ENCODE measurements at places on chromosomes 2 and 18. TPM values are rescaled to one million over a fixed set of nuclear protein-coding genes. Genes with fewer than 3 reads are reported as not detected.

GRCh38 chr18:65091744-65092329, 659.0 kb upstream of the CDH7 start:
- no peaks in the 10 kb centered on the region for H3K27me3 ChIP-seq
- H3K36me3 ChIP-seq, result no peaks in the 10 kb centered on the region
- no peak overlapping the region for H3K27ac ChIP-seq
- H3K4me3 ChIP-seq, result no peak overlapping the region
- H3K4me1 ChIP-seq, result no peaks in the 10 kb centered on the region
- DNase-seq, result peak; percentile 57

The PNO1 gene
- polyA plus RNA-seq, result 25.5 TPM

- no peaks in the 10 kb centered on the region for H3K4me1 ChIP-seq
- no peak for DNase-seq
- H3K36me3 ChIP-seq, result no peaks in the 10 kb centered on the region
- H3K4me3 ChIP-seq, result no peak overlapping the region
Measured at GRCh38 chr2:65782996-65783650, 350.7 kb upstream of the SPRED2 start.

- no peak overlapping the region for H3K4me3 ChIP-seq
- no peaks in the 10 kb centered on the region for H3K36me3 ChIP-seq
- DNase-seq, result no peak
- no peaks in the 10 kb centered on the region for H3K4me1 ChIP-seq
- no peaks in the 10 kb centered on the region for H3K27me3 ChIP-seq
- H3K27ac ChIP-seq, result no peak overlapping the region
Measured at GRCh38 chr2:4604767-4605166, 901.4 kb downstream of the DCDC2C start.

The DQX1 gene
- not detected for polyA plus RNA-seq

- H3K27me3 ChIP-seq, result no peaks in the 10 kb centered on the region
- no peaks in the 10 kb centered on the region for H3K36me3 ChIP-seq
- H3K4me1 ChIP-seq, result no peaks in the 10 kb centered on the region
- no peak overlapping the region for H3K27ac ChIP-seq
Measured at GRCh38 chr2:174952607-174953006, 52.6 kb downstream of the CHN1 start.

The XPO1 gene
- 89.4 TPM for polyA plus RNA-seq

DNA sequence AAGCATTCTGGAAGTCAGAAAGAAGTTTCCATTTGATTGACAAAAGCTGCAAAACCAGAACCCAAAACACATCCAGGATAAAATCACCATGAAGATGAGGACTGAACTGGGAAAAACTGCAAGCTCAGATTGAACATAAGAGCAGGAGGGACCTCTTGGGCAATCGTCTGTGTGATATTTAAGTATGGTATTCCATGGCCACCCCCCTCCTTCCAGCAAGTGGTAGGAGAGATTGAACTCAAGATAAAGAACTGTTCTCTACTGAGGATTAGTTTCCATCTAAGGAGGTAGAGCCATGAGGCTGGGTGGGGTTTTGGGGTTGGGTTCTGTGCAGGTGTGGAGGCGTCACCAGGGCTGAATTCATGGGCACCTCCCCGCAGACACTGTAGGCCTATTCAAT, 251.1 kb downstream of the NCKAP5 start:
- H3K4me3 ChIP-seq, result no peak overlapping the region
- no peak overlapping the region for H3K27ac ChIP-seq
- H3K36me3 ChIP-seq, result no peaks in the 10 kb centered on the region
- H3K27me3 ChIP-seq, result no peaks in the 10 kb centered on the region

The LOXHD1 gene
- 0.08 TPM for polyA plus RNA-seq

DNA sequence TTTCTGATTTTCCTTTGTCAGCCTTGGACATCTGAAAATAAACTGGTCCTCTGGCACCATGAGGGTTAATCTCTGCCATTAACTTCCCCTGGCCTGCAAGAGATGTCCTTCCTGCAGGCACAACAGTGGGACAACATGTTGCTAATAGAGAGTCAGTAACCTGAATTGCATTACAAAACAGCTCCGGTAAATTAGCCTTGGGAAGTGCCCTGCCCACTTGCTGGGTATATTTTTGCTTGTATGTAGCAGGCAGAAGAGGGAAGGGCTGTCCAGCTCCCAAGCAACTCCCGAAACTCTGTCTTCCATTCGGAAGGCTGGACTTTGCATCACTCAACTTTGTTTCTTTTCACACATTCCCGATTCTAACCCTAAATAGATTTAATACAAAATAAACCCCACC, 104.4 kb upstream of the ATP8B1 start:
- no peaks in the 10 kb centered on the region for H3K4me1 ChIP-seq
- H3K36me3 ChIP-seq, result no peaks in the 10 kb centered on the region
- DNase-seq, result peak; percentile 21
- no peaks in the 10 kb centered on the region for H3K27me3 ChIP-seq
- H3K4me3 ChIP-seq, result no peak overlapping the region

- no peak overlapping the region for H3K27ac ChIP-seq
- H3K27me3 ChIP-seq, result no peaks in the 10 kb centered on the region
- no peak overlapping the region for H3K4me3 ChIP-seq
- H3K36me3 ChIP-seq, result no peaks in the 10 kb centered on the region
- DNase-seq, result no peak
Measured at GRCh38 chr2:233217892-233218377, 33.5 kb upstream of the ATG16L1 start.

- H3K27me3 ChIP-seq, result no peaks in the 10 kb centered on the region
- no peak overlapping the region for H3K4me3 ChIP-seq
- H3K36me3 ChIP-seq, result no peaks in the 10 kb centered on the region
- H3K4me1 ChIP-seq, result no peaks in the 10 kb centered on the region
- no peak overlapping the region for H3K27ac ChIP-seq
Measured at GRCh38 chr2:68367953-68368653, 3.0 kb downstream of the PLEK start.

- DNase-seq, result no peak
- H3K36me3 ChIP-seq, result no peaks in the 10 kb centered on the region
- no peak overlapping the region for H3K4me3 ChIP-seq
- no peak overlapping the region for H3K27ac ChIP-seq
- H3K27me3 ChIP-seq, result no peaks in the 10 kb centered on the region
- no peaks in the 10 kb centered on the region for H3K4me1 ChIP-seq
Measured at GRCh38 chr2:218434456-218434855, 15.5 kb downstream of the VIL1 start.

The DSC2 gene
- 0.91 TPM for polyA plus RNA-seq

- no peaks in the 10 kb centered on the region for H3K27me3 ChIP-seq
- no peak for DNase-seq
- no peaks in the 10 kb centered on the region for H3K36me3 ChIP-seq
- no peaks in the 10 kb centered on the region for H3K4me1 ChIP-seq
- H3K4me3 ChIP-seq, result no peak overlapping the region
Measured at GRCh38 chr18:21452796-21453510, 147.6 kb downstream of the ESCO1 start.

DNA sequence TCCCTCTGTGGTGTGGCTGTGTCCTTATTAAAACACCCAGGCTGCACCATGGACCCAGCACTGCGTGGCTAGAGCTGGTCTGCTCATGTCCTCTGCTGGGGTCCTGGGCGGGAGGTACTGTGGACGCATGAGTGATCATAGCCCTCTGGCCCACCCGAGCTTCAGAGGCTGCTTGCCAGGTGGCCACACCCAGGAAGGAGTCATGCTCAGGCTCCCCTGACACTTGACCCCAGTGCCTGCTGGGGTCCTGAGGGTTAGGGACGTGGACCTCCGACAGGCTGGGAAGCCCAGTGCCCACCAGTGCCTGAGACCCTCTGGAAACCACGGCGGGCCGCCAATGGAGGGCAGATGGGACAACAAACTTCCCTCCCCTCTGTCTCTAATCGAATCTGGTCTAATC, 66.3 kb upstream of the HS6ST1 start:
- H3K27ac ChIP-seq, result no peak overlapping the region
- no peak overlapping the region for H3K4me3 ChIP-seq
- DNase-seq, result no peak
- no peaks in the 10 kb centered on the region for H3K4me1 ChIP-seq
- H3K27me3 ChIP-seq, result no peaks in the 10 kb centered on the region
- H3K36me3 ChIP-seq, result no peaks in the 10 kb centered on the region

The TLK1 gene
- polyA plus RNA-seq, result 16.5 TPM

GRCh38 chr2:178819147-178819875, 12.1 kb upstream of the TTN start:
- no peaks in the 10 kb centered on the region for H3K36me3 ChIP-seq
- no peaks in the 10 kb centered on the region for H3K27me3 ChIP-seq
- H3K4me1 ChIP-seq, result peaks cover 6% of the 10 kb centered on the region
- H3K4me3 ChIP-seq, result no peak overlapping the region
- no peak for DNase-seq
- no peak overlapping the region for H3K27ac ChIP-seq

- no peak overlapping the region for H3K27ac ChIP-seq
- H3K27me3 ChIP-seq, result no peaks in the 10 kb centered on the region
- H3K36me3 ChIP-seq, result no peaks in the 10 kb centered on the region
- no peaks in the 10 kb centered on the region for H3K4me1 ChIP-seq
Measured at GRCh38 chr18:32803568-32803967, 30.7 kb upstream of the KLHL14 start.

The CIB4 gene
- 5.3 TPM for polyA plus RNA-seq

GRCh38 chr2:40265602-40266001, 186.3 kb downstream of the SLC8A1 start:
- no peak overlapping the region for H3K4me3 ChIP-seq
- no peak for DNase-seq
- H3K36me3 ChIP-seq, result no peaks in the 10 kb centered on the region
- H3K27ac ChIP-seq, result no peak overlapping the region
- peaks cover 5% of the 10 kb centered on the region for H3K4me1 ChIP-seq

DNA sequence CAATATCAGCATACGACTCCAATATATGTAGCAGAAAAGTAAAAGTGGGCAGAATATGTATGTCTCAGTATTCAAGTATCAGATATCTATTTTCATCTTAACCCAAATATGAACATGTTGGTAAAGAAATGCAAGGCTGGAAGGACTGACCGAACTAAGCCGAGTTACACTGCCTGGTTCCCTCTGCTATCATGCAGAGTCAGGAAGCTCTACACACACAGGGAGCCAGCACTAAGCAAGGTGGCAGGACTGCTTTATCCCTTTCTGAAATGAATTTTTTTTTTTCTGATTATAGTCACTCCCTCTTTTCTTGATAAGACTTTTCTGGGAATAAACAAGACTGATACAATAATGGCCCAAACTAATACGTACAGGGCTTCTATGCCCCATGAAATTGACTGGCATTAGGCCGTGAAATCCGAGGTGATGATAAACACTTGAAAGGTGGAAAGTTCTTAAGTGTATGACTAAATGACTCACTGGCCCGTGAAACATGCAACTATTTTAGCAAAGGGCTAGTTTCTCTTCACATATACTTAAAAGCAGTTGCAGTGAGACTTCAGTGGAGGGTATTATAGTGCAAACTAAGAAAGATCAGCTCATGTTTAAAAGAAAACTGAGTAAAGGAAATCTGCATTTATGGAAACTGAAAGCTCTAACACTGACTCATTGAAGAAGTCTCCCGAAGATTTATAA, 14.9 kb downstream of the DPP4 start:
- H3K27me3 ChIP-seq, result no peaks in the 10 kb centered on the region
- H3K36me3 ChIP-seq, result no peaks in the 10 kb centered on the region
- H3K4me1 ChIP-seq, result no peaks in the 10 kb centered on the region

DNA sequence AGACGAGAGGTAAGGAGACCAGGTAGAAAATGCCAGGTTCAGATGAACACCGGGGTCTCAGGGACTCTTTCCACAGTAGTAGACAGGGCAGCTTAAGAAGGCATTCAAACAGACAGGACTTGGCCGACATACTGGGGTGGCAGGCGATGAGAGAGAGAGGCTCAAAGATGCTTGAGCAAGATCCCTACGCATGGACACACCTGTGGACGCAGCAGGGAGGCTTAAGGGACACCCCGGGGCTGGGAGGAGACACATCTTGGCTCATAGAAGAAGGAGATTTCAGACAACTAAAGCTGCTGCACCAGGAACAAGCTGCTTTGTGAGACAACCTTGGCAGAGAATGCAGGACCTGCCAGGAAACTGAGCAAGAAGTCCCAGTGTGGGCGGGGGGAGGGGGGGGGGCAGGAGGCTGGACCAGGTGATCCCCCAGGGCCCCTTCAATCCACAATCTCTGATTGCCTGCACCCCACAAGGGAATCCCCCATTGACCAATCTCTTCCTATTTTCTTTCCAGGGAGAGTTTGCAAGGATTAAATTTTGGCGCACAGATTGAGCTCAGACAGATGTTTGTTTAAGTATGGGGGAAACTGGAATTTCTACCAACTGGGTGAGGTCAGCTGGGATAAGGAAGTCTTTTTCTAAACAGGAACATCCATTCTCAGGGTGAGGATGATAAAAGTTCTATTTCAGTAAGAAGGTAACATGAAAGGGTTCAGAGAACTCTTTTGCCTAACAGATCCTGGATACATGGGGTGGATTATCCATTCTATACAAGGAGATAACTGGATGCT, 400.7 kb downstream of the NBAS start:
- DNase-seq, result no peak
- no peaks in the 10 kb centered on the region for H3K27me3 ChIP-seq
- H3K4me1 ChIP-seq, result peaks cover 4% of the 10 kb centered on the region
- no peak overlapping the region for H3K4me3 ChIP-seq
- no peaks in the 10 kb centered on the region for H3K36me3 ChIP-seq

GRCh38 chr2:236867441-236868260, 218.0 kb upstream of the COPS8 start:
- H3K27ac ChIP-seq, result no peak overlapping the region
- peaks cover 3% of the 10 kb centered on the region for H3K4me1 ChIP-seq
- DNase-seq, result no peak
- H3K27me3 ChIP-seq, result no peaks in the 10 kb centered on the region
- H3K4me3 ChIP-seq, result no peak overlapping the region

- H3K27ac ChIP-seq, result no peak overlapping the region
- H3K27me3 ChIP-seq, result no peaks in the 10 kb centered on the region
- H3K4me1 ChIP-seq, result peaks cover 9% of the 10 kb centered on the region
- DNase-seq, result no peak
- no peak overlapping the region for H3K4me3 ChIP-seq
Measured at GRCh38 chr18:50666536-50666935, 106.6 kb downstream of the MAPK4 start.

GRCh38 chr18:33603454-33603853, 25.4 kb downstream of the ASXL3 start:
- no peaks in the 10 kb centered on the region for H3K4me1 ChIP-seq
- H3K36me3 ChIP-seq, result no peaks in the 10 kb centered on the region
- no peaks in the 10 kb centered on the region for H3K27me3 ChIP-seq
- no peak for DNase-seq

The TXNDC2 gene
- 0.22 TPM for polyA plus RNA-seq

DNA sequence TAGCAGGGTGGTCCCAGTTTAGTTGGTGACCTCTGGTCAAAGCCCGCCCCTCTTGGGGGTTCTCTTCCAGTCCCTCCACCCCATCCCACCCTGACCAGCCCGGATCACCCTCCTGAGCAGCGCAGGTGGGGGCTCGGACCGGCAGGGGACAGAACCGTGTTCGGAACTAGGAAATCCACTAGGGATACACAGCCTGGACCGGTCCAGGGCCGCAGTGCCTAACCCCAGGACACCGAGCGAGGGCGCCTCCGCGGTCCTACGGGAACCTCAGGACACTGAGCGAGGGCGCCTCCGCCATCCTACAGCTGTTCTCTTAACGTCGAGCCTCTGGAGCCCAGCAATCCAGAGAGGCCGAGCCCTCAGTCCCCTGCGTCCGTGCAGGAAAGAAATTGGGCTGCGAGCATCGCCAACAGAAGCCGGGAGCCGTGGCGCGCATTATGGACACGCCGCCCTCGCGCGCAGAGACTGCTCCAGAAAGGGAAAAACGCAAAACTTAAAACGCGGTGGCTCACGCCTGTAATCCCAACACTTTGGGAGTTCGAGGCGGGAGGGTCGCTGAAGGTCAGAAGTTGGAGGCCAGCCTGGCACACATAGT, 8.5 kb downstream of the RAX start:
- H3K27me3 ChIP-seq, result peaks cover 64% of the 10 kb centered on the region
- H3K36me3 ChIP-seq, result no peaks in the 10 kb centered on the region
- H3K4me1 ChIP-seq, result no peaks in the 10 kb centered on the region
- H3K27ac ChIP-seq, result no peak overlapping the region
- DNase-seq, result no peak

Measured in adrenal gland (tissue), 19 donors.